Lower lobe of right lung (tissue), 2 donors: ENCODE measurements at places on chromosomes 6 and 20. TPM values are rescaled to one million over a fixed set of nuclear protein-coding genes. Genes with fewer than 3 reads are reported as not detected.

ANGPT4 gene
- 6.0 TPM for total RNA-seq

HLA-DRB1 gene
- 480 TPM for total RNA-seq

SLC22A3 gene
- 37.7 TPM for total RNA-seq

VNN1 gene
- total RNA-seq, result 10.0 TPM

EYS gene
- total RNA-seq, result not detected

CFAP61 gene
- 8.6 TPM for total RNA-seq

DNA sequence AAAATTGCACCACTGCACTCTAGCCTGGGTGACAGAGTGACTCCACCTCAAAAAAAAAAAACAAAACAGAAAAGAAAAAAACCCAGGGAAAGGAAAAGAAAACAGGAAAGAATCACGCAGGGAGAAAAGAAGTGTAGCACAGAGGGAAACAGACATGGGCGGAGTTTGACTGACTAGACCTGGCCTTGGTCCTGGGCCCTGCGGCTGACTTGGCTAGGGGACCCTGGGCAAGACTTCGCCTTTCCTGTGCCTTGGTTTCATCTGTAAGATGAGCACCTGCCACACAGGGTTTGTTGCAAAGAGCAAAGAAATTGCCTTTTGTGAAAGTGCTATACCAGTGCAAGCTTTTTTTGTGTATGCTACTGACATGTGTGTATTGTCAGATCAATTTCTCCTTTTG, 71.3 kb upstream of the KCNG1 start:
- DNase-seq, result no peak

DNA sequence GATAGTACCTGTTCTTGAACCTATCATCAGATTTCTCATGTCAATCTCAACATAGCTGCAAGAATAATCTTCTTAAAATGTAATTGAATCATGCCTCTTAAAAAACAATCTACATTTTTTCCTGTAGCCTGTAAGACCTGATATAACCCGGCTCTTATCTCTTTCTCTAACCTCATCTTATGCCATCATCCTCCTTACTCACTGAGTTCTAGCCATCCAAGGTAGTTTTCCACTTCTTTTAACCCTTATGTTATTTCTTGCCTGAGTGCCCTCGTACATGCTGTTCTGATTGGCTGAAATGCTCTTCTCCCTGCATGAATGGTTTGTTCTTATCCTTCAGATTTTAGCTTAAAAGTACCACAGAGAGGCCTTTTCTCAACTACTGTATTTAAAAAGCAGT, 16.4 kb downstream of the SLC17A5 start:
- no peak for DNase-seq

GRCh38 chr6:14871221-14871620, 374.6 kb upstream of the JARID2 start:
- no peak for DNase-seq

DNA sequence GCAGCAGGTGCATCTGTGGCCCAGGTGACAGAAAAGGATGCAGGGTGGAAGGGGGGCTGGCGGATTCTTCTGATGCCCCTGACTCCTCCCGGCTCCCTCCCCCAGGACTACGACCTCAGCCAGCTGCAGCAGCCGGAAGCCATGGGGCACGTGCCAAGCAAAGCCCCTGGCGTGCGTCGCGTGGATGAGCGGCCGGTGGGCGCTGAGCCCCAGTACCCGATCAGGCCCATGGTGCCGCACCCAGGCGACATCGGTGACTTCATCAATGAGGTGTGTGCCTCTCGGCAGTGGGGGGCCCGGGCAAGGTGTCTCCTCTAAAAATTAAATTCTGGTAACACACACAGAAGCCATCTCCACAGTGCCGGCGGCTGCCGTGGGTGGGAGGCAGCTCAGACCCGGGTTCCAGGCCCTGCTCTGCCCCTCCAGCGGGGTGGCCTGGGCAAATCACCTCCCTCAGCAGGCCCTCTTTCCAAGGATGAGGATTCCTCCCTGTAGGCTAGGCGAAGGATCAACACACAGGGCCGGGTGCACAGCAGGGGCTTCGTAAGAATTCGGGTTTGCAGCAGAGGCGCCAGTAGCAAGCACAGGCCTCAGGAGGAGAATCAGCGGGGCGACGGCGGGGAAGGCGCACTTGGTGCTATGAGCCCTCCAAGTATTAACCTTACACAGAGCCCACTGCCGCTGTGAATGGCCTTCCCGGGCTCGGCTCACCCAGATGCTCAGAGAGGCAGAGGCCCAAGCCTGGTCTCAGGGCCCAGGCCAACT, 131.5 kb downstream of the TAF4 start:
- peak; percentile 39 for DNase-seq

DNA sequence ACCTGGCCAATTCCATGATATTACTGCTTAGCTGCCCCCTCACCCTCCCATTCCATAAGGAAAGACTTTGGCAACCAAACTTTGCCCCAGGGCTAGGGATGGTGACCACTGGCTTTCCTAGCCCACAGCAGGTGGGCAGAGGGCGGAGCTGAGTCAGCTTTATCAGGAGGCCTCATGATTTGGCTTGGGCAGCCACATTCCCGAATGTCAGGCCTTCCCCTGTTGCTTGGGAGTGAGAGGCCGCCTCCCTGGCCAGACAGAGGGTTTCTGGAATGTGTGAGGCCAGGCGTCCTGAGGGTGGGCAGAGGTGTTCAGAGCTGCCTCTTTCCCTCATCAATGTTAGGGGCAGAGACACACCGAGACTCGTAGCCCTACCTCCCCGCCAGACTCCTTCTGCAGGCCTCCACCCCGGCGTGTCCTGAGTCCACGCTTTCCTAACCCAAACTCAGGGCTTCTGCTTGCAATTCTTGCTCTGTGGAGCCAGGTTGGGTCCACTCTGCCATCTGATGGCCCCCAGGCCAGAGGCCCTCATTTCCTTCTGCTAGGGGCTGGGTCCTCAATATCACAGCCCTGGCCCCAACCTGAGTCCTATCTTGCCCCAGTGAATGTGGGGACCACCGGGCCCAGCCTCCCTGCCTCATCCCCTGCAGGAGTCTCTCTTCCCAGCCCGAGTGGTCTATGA, 19.3 kb downstream of the UQCC2 start:
- DNase-seq, result peak; percentile 45

DNA sequence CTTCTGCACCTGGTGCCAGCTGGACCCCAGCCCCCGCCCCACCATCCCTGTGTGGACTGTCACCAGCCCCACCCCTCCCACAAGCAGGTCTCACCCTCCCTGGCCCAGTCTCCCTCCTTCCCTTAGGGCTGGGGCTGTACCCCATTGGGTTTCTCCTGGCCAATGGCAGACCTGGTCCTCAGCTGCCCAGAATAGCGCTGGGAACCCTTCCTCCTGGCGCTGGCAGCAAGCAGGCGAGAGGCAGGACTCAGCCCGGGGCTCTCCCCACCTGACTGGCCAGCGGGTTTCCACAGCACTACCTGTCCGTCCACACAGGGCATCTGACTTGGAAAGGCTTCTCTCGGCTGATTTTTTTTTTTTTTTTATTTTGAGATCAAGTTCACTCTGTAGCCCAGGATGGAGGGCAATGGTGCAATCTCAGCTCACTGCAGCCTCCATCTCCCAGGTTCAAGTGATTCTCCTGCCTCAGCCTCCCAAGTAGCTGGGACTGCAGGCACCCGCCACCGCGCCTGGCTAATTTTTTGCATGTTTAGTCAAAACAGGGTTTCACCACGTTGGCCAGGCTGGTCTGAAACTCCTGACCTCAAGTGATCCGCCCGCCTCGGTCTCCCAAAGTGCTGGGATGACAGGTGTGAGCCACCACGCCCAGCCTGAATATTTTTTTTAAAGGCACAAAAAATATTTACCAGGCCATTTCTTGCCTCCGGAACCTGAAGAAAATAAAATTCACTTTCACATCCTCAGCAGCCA, 21.6 kb upstream of the CHRNA4 start:
- no peak for DNase-seq

DNA sequence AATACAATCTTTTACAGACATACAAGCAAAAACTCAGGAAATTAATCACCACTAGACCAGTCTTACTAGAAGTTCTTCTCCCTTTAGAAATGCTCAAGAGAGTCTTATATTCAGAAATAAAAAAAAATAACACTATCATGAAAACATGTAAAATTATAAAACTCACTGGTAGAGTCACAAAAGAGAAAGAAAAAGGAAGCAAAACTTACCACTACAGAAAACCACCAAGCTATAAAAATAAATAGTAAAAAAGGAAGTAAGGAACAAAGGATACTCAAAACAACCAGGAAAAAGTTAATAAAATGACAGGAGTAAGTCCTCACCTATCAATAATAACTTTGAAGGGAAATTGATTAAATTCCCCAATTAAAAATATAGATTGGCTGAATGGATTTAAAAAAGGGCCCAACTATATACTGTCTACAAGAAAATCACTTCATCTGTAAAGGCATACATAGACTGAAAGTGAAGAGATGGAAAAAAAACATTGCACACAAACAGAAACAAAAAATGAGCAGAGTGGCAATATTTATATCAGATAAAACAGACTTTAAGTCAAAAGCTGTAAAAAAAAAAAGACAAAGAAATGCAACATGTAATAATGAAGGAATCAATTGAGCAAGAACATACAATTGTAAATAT, 489.5 kb downstream of the KIF16B start:
- no peak for DNase-seq

GRCh38 chr20:58875541-58876134, 23.1 kb downstream of the GNAS start:
- DNase-seq, result no peak

DNA sequence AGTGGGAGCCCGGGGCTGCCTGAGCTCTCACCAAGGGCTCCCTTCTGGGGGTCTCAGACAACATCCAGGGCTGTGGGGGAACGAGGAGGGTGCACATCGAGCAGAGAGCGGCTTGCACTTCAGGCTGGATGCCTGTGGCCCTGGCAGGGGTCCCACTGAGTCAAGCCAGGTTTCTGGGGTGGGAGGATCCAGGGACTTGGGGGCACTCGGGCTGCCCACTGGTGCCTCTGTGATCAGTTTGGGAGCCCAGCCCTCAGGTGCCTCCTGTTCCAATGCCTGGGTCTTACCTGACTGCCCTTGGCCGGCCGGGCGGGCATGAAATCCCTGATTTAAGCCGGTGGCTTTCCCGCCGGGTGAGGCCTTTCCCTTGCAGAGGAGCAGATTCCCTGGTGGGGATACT, 470 bp downstream of the COL20A1 start:
- no peak for DNase-seq

- peak; percentile 84 for DNase-seq
These were observed 78.0 kb downstream of the PTPN1 start for GRCh38 chr20:50588034-50588736.

DNA sequence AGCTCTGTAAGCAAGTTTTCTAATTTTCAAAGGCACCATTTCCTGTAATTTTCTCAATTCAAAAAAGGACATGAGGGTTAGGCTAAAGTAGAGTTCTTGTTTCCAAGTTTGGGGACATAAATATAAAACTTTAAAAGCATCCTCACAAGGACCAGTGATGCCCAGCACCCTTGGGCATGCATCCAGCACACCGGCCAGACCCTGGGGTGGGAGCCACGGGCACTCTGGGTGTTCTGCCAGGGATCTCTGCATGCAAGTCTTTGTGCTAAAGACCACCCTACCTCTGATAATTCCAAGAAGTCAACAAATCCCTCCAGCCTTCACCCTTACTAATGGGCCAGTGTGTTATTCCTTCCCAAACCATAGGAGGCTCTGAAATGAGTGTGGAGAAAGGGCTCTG, 46.5 kb downstream of the PLCG1 start:
- no peak for DNase-seq

- DNase-seq, result no peak
These were observed 39.8 kb upstream of the PTPN1 start for GRCh38 chr20:50470264-50470858.

DNA sequence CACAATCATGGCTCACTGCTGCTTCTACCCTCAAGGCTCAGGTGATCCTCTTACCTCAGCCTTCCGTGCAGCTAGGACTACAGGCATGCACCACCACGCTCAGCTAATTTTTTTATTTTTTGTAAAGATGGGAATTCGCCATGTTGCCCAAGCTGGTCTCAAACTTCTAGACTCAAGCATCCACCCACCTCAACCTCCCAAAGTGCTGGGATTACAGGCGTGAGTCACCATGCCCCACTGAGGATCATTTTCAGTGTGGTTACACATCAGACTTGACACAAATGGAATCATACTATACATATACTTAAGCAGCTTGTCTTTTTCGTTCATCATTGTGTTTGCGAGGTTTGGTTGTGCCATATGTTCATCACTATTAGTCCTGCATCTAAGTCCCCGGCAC, 26.6 kb downstream of the ZC3H12D start:
- no peak for DNase-seq

GRCh38 chr6:33175436-33176069, 16.7 kb downstream of the COL11A2 start:
- no peak for DNase-seq

DNA sequence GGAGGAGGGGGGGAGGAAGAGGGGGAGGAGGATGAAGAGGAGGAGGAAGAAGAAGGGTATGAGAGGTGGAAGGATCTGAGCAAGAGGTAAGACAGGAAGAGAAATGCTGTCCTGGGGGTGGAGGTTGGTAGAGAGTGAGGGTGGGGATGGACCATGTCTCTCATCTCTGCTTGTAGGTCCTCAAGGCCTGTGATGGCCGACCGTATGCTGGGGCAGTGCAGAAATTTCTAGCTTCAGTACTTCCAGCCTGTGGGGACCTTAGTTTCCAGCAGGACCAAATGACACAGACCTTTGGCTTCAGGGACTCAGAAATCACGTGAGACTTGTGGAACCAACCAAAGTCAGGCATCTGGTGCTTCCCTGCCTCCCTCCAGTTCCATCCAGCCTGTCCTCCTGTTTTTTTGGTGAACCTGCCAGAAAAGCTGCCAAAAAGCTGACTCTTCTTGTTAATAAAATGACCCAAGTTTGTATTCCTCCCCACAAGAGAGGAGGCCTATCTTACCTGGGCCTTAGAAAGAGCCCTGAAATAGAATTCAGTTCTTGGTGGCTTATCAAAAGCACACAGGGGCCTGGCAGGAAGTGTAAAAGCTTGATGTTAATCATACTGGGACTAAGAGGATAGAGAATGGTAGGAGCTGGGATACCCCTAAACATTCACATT, 2.5 kb upstream of the C4A start:
- DNase-seq, result peak; percentile 20

DNA sequence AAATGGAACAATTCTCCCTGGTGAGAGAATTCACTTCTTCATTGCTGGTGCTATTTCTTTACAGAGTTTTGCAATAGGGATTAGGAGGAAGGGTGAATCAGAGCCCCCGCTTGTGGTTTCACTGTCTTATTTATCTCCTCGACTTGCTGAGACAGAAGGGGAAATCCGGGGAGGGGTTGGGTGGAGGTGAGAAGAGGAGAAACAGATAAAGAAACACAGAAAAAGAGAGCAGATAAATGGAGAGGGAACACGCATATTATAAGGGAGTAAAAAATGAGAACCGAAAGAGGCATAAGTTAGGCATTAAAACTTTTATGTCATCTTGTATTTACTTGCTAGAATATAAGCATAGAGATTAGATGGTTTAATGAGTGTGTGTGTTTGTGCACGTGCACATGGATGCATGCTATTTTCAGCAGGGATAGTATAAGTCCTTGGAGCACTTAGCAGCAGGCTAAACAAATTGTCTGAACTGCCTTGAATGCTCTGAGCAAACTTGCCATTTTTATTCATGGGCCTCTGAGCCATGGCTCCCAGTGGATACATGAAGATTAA, 105.0 kb downstream of the OLIG3 start:
- DNase-seq, result no peak

DNA sequence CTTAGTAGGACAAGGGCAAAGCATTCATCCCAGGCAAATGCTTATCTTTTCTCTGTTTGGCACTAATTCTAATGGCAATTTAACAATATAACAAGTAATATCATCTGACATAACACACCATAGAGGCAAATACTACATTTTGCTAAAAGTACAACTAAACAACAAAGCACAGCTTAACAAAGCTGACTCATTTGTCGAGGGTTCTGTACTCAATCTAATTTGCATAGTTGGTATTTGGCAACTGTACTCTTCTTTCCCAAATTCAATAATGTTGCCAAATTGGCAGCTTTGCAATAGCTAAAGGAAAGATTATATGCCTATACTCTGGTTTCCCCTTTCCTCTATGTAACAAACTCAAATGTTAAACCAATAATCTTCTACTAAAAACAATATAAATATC, 461.0 kb downstream of the PKHD1 start:
- no peak for DNase-seq
